Hindlimb muscle (tissue), 1 donor: ENCODE measurements at places on chromosomes 7 and 10.
A peak's percentile ranks its signal among the peaks of the same experiment; 100 is the strongest.

DNA sequence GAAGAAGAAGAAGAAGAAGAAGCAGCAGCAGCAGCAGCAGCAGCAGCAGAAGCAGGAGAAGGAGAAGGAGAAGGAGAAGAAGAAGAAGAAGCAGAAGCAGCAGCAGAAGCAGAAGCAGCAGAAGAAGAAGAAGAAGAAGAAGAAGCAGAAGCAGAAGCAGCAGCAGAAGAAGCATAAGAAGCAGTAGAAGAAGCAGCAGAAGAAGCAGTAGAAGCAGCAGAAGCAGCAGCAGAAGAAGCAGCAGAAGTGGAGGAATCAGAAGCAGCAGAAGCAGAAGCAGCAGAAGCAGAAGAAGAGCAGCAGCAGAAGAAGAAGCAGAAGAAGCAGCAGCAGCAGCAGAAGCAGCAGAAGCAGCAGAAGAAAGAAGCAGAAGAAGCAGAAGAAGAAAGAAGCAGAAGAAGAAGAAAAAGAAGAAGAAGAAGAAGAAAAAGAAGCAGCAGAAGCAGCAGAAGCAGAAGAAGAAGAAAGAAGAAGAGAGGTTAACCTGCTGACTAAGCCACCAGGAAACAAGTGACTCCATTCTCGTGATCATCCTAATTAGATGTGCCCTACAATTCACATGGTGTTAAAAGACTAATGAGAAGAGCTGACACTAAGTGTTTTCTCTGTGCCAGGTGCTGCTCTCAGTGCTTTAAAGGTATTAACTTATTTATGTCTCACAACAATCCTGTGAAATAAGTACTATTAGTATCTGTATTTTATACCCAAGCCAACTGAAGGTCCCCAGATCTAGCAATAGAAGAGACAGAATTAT lies 11.6 kb downstream of the CDNF start:
- DNase-seq, result no peak

DNA sequence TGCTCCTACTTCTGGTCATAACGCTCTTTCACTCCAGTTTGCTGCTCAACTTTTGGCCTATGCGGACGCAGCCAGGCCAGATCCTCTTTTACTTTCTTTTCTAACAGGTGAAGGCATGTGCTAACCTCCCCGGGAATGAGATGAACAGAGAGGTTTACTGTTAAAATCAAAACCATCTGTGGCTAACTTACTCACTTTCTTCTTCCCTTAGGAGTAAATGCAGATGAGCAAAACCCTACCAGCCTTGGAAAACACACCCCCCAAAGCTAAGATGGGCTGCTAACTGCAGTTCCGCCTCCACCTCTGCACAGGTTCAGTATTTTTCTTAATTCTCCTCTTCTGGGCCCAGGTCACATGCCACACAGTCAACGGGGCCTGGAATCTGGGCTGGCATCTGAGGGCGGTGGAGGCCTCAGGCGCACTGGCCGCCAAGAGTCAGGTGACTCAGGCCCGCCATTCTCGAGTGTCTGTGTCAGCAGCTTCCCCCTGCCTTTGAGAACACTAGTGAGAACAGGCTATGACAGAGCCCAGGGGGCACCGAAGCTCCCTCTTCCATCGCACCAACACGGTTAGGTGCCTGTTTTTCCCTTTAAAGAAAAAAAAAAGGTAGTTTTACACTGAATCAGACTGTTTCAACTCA lies 11.1 kb downstream of the FAM53B start:
- DNase-seq, result no peak

DNA sequence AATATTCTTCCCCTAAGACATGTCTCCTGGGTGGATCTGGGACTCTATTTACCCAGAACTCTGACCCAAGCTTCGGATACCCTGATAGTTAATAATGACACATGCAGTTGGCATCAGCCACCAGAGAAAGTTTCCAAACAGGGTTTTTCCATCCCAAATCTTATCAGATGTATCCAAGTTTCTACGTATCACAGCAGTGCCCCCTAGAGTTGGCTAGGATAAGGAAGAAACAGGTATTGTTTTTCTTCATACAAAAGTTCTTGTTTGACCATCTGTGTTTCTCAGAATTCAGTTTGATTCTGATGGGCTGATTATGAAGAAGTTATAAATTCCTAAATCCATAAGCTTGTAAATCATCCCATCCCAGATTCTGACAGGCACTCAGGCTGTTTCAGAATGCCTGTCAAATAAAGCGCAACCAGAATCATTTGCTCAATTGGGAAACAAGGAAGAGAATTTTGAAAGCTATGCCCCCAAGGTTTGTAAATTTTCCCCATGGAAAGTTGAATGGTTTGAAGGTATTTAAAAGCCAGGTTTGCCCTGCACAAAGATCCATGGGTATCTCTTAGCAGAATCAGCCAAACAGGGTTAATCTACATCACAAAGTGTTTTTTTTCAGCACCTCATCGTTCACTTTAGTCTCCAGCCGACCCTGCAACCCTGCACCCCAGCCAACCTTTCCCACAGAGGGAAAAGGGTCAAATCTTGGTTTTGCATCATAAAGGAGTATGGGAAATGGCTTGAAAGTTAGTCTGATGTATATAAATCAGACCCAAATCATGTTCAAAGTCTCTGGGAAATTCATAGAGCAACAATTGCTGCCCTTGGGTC lies 47.4 kb downstream of the NRAP start:
- peak; percentile 12 for DNase-seq

DNA sequence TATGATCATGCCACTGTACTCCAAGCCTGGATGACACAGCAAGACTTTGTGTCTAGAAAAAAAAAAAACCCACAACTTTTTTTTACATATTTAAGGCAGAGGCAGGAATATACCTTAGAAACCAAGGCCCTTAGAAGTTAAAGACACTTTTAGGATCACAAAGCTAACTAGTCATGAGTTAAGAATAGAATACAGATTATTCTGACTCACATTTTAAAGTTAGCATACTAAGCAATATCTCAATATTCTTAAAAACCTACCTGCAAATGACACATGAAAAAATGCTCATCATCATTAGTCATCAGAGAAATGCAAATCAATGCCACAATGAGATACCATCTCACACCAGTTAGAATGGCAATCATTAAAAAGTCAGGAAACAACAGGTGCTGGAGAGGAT lies 177.7 kb downstream of the CHCHD3 start:
- DNase-seq, result no peak

DNA sequence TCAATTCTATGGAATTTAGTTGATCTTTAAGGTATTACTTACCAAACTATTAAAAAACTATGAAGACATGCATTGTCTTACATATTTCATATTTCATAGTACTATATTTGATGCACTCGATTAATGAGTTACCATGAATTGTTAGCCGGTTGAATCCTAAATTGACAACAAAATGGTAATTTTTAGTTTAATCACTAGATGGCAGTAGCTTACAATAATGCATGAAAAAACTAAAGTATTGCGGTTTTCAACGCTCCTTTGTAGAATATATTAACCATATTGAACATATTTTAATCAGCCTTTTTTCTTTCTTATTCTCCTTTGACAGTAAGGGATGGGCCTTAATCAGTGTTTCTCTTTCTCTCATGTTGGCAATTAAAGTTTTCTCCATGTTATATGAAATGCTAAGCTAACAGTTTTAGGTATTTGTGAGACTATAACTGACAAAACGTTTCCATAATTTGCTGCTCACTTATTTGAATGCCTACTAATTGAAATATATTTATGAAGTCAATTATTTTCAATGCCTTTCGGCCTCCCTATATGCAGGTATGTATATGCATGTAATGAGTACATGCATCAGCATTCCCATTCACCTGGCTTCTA lies 48.5 kb upstream of the ARL4A start:
- DNase-seq, result no peak

- no peak for DNase-seq
These were observed 14.1 kb downstream of the STAG3 start for GRCh38 chr7:100191775-100192174.
